ENCODE measurements at places on chromosomes 2 and 18.

DNA sequence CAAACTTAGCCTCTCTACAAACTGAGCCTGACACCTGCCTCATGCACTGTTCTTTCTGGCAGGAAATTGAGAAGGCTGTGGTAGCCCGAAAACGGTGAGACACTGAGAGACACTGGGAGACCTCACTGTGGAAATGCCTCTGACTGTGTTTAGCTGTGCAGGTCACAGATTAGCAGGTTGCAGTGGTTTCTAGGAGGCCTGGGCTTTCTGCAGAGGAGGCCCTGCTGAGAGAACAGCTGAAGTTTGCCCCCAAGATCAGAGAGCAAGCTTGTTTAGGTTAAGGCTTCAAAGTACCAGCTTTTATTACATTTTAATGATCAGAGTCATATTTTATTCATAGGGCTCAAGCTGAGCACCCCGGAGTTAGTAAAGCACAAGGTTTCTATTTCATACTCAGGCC lies 68.7 kb upstream of the LYPD6 start:
- no peak for DNase-seq

- DNase-seq, result no peak
Observed at GRCh38 chr18:56890632-56891031, 239.5 kb downstream of the WDR7 start.

GRCh38 chr2:102061286-102061699 lies 69.5 kb downstream of the IL1R2 start:
- DNase-seq, result no peak

DNA sequence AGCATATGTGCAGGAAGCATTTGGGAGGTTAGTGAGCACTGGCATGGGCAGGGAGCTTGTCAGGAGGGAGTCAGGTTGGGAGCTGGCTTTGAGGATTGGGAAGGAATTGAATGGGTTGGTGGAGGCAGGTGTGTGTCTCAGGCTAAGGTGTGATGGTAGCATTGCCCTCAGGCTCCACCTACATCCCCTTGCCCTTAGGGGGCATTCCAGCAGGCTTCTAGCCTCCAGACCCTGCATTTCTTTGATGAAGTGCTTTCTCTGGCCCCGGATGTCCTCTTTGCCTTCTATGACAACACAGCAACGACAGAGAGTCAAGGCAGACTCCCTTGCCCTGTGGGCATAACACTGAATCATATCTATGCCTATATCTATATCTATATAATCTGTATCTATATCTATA lies 13.5 kb downstream of the RHBDD1 start:
- DNase-seq, result no peak

- DNase-seq, result no peak
Observed at GRCh38 chr2:225466891-225467604, 67.5 kb downstream of the NYAP2 start.

Data from neuronal stem cell (in vitro differentiated cells).